ENCODE measurements at places on chromosomes 5 and 9. TPM values are rescaled to one million over a fixed set of nuclear protein-coding genes. Genes with fewer than 3 reads are reported as not detected.
A peak's percentile ranks its signal among the peaks of the same experiment; 100 is the strongest.

GRCh38 chr9:106878934-106879333 is 16.0 kb downstream of the ZNF462 start:
- H3K27ac ChIP-seq: peak overlapping the region; percentile 13
- no peak overlapping the region for H3K4me3 ChIP-seq
- peak; percentile 99 for DNase-seq
- peaks cover 26% of the 10 kb centered on the region for H3K4me1 ChIP-seq

DNA sequence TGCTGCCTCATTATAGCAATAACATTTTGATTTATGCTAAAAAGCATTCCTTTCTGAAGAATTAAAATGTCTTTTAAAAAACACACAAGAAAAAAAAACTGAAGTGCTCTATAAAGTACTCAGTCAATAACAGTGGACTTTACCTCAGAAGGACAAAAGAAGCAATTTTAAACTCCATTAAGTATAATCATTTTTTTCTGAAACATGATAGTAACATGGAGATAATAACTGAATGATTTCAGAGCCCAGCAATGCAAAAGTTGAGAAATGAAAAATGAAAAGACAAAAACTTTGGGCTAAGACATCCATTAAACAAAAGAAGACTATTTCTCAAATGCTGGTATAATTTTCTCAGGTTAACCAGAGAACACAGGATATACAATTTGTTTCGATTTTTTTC is 78.7 kb downstream of the RFX3 start:
- DNase-seq: no peak
- no peak overlapping the region for H3K4me3 ChIP-seq

PCDHGB1 gene
- 3.3 TPM for total RNA-seq

GABRP gene
- total RNA-seq: not detected

SNCAIP gene
- 22.5 TPM for total RNA-seq

GRCh38 chr9:129885018-129885669 is 49.9 kb downstream of the USP20 start:
- peaks cover 28% of the 10 kb centered on the region for H3K4me1 ChIP-seq
- H3K27me3 ChIP-seq: no peaks in the 10 kb centered on the region
- peak overlapping the region; percentile 2 for H3K27ac ChIP-seq
- H3K4me3 ChIP-seq: no peak overlapping the region
- peaks cover 27% of the 10 kb centered on the region for H3K36me3 ChIP-seq
- DNase-seq: no peak

DNA sequence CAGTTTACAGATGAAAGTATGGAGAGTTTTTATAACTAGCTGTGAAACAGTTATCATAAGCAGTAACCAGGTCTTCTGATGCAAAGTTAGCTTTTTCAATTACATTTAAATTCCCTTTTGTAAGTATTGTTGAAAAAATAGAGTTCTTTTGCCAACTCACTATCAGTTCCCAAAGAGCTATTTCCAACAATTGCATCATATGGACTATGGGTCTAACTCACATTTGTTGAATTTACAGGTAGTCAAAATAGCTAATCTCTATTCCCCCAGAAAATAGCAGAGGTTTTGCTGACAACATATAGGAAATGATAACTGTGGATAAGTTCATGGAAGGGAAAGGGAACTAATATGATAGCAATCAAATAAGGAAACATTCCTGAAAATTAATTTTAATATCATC is 1.4 kb downstream of the SPINK1 start:
- DNase-seq: no peak
- no peak overlapping the region for H3K4me3 ChIP-seq
- no peaks in the 10 kb centered on the region for H3K4me1 ChIP-seq

ANKRD34B gene
- not detected for total RNA-seq

GRCh38 chr5:108523360-108523759 is 141.5 kb upstream of the FBXL17 start:
- no peak for DNase-seq
- H3K27ac ChIP-seq: no peak overlapping the region
- H3K27me3 ChIP-seq: peaks cover 2% of the 10 kb centered on the region
- H3K36me3 ChIP-seq: no peaks in the 10 kb centered on the region
- H3K4me1 ChIP-seq: peaks cover 3% of the 10 kb centered on the region
- no peak overlapping the region for H3K4me3 ChIP-seq

DNA sequence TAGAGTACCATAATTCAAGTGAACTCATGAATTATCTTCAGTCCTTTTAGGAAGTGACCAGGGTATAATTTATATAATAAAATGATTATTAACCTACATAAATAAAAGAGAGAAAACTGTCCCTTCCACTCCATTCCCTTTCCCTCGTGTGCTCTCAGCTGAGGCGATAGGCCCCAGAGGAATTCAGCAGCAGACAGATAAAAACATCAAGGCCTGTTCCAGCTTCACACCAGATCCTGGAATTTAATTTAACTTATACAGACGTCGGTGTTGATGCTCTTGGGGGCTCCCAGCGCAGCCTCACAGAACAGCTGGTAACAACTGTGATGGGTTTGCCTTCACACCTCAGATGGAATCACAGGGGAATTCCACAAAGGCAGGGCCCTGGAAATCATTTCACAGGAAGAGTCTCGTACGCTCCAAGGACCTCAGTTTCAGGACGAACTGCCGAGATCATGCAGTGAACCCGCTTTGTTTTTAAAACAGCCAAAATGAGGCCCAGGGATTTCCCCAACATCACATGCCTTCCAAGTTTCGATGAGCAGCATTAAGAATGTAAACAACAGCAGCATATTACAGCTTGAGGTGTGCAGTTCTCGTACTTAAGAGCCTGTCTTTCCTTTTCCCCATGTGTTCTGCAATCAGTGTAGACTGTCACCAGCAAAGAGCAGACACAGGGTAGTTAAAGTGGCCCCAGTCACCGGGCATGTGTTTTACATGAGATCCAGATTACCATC is 73.6 kb upstream of the ALDH1B1 start:
- peak overlapping the region; percentile 26 for H3K4me3 ChIP-seq
- H3K27me3 ChIP-seq: peaks cover 26% of the 10 kb centered on the region
- peak; percentile 72 for DNase-seq
- H3K27ac ChIP-seq: no peak overlapping the region

- no peak overlapping the region for H3K4me3 ChIP-seq
- no peak for DNase-seq
- H3K27ac ChIP-seq: no peak overlapping the region
Measured at GRCh38 chr5:18370531-18370930, 736.3 kb downstream of the TAF11L14 start.

PRSS3 gene
- total RNA-seq: 16.4 TPM
